ENCODE measurements at places on chromosomes 13 and 19. TPM values are rescaled to one million over a fixed set of nuclear protein-coding genes. Genes with fewer than 3 reads are reported as not detected.

DNA sequence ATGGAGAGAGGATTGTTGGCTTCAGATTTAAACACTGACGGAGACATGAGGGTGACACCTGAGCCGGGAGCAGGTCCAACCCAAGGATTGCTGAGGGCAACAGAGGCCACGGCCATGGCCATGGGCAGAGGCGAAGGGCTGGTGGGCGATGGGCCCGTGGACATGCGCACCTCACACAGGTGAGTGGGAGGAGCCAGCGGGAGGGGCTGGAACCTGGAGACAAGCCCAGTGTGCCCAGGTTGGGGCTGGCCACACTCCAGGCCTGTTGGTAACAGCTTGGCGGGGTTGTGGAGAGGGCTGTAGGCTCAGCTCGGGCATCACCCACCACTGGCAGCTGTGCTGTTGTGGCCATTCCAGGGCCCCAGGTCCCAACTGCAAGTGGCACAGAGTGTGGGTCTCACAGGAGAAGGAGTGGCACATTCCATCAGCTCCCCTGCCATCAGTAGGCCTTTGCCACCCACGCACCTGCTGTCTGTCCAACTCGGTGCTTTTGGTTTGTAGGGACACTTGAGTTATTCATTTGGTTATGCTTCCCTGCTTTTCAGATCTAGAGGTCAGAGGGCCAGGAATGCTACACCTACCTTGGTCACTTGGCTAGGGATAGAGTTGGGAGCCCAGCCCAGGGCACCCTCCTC is 49.8 kb downstream of the TSSK6 start:
- H3K36me3 ChIP-seq = peaks cover 65% of the 10 kb centered on the region
- H3K27me3 ChIP-seq = no peaks in the 10 kb centered on the region
- DNase-seq = no peak
- no peak overlapping the region for H3K4me3 ChIP-seq
- H3K4me1 ChIP-seq = peaks cover 48% of the 10 kb centered on the region
- H3K27ac ChIP-seq = no peak overlapping the region

OPA3 gene
- total RNA-seq = 12.0 TPM

DNA sequence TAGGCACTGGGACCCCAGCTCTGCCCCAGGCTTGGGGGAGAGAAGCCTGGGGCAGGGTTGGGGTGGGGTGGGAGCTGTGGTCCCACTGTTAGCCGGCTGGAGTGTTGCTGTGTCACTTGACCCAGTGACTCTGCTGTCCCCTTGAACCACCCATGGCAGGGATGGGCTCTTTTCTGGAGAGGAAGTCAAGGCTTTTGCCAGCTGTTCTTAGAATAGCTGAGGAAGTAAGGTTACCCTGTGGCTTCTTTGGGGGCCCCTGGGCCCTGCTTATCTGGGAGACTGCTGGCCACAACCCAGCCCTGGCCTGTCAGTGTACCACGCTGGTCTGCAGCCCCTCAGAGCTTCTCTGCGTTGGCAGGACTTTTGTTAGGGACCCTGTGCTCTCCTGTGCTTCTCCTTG is 9.1 kb downstream of the PNPLA6 start:
- peak overlapping the region; percentile 86 for H3K27ac ChIP-seq
- H3K4me3 ChIP-seq = no peak overlapping the region
- no peaks in the 10 kb centered on the region for H3K27me3 ChIP-seq
- H3K4me1 ChIP-seq = peaks cover 43% of the 10 kb centered on the region
- DNase-seq = no peak

DNA sequence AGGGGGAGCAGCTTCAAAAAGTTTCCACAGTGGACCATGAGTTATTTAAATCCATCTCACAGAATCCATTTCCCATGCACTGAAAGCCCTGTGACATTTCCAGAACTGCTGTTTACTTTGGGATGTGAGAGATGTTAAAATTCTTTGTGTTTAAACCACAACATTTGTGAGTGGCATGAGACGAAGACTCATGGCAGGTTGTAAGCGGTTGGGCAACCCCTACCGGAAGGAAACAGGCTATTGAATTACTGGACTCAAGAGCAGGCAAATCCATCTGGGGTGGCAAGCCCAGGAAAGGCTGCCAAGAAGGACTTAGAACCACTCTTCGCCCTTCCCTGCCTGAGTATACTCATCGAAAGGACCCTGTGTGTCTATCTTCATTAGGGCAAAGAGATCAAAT is 22.3 kb upstream of the CLDN10 start:
- no peak overlapping the region for H3K27ac ChIP-seq
- H3K36me3 ChIP-seq = no peaks in the 10 kb centered on the region
- H3K4me3 ChIP-seq = no peak overlapping the region
- H3K27me3 ChIP-seq = peaks cover 21% of the 10 kb centered on the region
- H3K4me1 ChIP-seq = no peaks in the 10 kb centered on the region

PGLYRP2 gene
- total RNA-seq = 0.10 TPM

GRCh38 chr13:47459512-47459911 is 541.6 kb downstream of the SUCLA2 start:
- H3K4me1 ChIP-seq = no peaks in the 10 kb centered on the region
- no peak overlapping the region for H3K27ac ChIP-seq
- no peak overlapping the region for H3K4me3 ChIP-seq
- no peak for DNase-seq

CBLC gene
- total RNA-seq = not detected

LACC1 gene
- 3.2 TPM for total RNA-seq
